ENCODE measurements at places on chromosomes 11 and 22.

GRCh38 chr22:24209016-24209415, 27.7 kb downstream of the SUSD2 start:
- DNase-seq = no peak

GRCh38 chr11:116989184-116989583, 109.0 kb downstream of the SIK3 start:
- no peak for DNase-seq

GRCh38 chr11:101738452-101738851, 154.6 kb upstream of the TRPC6 start:
- DNase-seq = no peak

GRCh38 chr11:201966-202365, 5.2 kb downstream of the BET1L start:
- no peak for DNase-seq

DNA sequence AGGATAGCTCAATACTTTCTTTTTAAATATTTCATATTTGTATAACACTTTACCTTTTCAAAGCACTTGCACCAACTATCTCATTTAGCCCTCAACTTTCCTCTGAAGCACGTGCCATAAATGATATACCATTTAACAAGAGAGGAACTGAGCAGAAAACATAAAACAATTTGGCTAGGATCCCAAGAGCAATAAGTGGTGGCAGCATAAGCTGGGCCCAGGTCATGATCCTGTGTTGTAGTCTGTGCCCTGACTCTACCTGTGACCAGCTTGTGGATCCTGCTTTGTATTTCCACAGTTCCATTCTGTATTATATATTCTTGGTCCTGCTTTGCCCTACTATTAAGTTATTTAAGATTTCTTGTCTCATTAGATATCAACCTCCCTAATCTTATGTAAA, 11.5 kb downstream of the ATP5MG start:
- DNase-seq = no peak

GRCh38 chr11:35363246-35363801, 56.0 kb downstream of the SLC1A2 start:
- no peak for DNase-seq

DNA sequence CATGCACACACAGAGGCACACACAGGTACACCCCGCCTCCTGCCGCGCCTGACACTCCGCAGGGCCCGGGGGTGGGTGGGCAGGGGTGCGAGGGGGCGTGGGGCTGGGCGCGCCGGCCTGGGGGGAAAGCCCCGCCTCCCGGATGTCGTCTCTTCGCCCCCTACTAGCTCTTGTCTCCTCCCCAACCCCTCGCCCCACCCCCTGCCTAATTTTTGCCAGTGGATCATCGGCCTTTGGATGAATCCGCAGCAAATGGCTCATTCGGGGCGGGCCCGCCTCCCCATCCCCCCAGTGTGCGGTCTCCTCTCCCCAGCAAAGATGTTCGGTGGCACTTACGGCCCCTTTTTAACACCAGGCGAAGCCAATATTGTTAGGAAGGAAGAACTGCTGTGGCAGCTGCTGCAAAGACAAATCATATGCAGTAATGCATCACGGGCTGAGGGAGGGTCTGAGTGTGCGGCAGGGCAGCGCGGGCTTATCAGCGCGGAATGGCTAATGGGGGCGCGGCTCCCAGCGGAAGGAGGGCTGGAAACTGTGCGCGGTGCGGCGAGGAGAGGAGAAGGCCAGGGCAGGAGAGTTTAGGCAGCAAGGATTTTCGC, 13.4 kb upstream of the NECTIN1 start:
- DNase-seq = no peak

DNA sequence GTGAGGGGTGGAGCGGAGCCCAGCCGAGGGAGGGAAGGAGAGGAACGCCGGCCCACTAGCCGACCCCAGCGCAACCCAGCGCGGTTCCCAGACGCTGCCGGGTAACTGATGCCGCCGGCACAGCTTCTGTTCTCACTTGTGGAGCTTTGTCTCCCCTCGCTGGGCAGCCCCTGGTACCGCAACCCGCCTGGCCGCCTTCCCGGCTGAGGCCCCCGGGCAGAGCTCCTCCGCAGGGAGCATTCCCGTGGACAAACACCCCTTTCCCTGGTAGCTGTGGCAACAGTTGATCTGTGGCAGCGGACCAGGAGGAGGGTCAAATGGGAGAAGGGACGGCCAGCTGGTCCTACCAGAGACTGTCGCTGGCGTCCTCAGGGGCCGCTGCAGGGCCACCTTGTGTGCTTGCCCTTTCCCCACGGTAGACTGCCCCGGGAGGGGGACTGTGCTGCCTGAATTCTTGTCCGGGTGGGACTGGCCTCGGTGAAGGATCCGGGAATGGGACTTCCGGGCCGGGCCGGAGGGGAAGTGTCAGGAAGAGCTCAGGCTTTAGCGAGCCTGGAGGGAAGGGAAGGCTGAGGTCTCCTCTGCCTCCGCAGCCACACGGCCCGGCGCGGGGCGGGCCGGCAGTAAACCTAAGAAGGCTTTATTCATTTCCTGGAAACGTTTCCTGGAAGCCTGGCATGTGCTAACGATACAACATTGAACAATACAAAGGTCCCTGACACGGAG, 468.0 kb downstream of the OPCML start:
- peak; percentile 44 for DNase-seq

- DNase-seq = no peak
Observed at GRCh38 chr22:43313890-43314474, 29.2 kb downstream of the SCUBE1 start.

GRCh38 chr22:50498322-50498890, 9.1 kb downstream of the LMF2 start:
- peak; percentile 68 for DNase-seq

- DNase-seq = no peak
Observed at GRCh38 chr11:44334356-44335004, 24.5 kb upstream of the ALX4 start.

DNA sequence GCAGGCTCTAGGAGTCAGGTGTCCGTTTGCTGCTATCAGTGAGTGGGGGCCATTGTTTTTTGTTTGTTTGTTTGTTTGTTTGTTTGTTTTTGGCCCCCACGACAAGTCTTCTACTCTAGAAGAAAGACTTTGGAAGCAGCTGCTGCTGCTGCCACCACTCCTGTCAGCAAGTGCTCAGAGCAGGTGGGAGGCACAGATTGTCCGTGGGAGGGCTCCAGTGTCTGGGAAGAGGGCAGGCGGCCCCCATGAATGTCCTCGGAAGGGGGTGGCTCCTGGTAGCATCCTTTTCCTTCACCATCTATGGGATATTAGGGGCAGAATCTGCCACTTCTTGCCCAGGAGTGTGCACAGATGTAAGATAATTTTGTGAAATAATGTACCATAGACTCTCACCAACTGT, 37.8 kb upstream of the YWHAH start:
- DNase-seq = no peak

- peak; percentile 89 for DNase-seq
Observed at GRCh38 chr22:19179497-19180048, 1.0 kb upstream of the SLC25A1 start.

DNA sequence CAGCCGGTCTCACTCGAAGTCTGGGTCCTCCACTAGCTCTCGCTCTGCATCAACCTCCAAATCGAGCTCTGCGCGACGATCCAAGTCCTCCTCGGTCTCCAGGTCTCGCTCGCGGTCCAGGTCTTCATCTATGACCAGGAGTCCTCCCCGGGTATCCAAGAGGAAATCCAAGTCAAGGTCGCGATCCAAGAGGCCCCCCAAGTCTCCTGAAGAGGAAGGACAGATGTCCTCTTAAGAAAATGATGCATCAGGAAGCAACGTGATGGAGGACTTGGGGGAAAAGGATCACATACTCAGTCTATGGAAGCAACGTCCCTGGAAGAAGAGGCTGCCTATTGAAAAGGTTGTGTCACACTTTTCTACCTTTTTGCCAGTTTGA, 1.1 kb downstream of the SRSF8 start:
- no peak for DNase-seq

- DNase-seq = peak; percentile 87
Observed at GRCh38 chr11:29119707-29120618, 896.9 kb downstream of the KCNA4 start.

- no peak for DNase-seq
Observed at GRCh38 chr11:77424644-77425043, 49.2 kb downstream of the PAK1 start.

GRCh38 chr11:123406441-123407129, 23.5 kb upstream of the GRAMD1B start:
- no peak for DNase-seq

- DNase-seq = peak; percentile 33
Observed at GRCh38 chr11:69641681-69642548, 959 bp downstream of the CCND1 start.

GRCh38 chr11:119934267-119934666, 203.6 kb downstream of the TRIM29 start:
- DNase-seq = no peak

- DNase-seq = no peak
Observed at GRCh38 chr22:45549762-45550378, 47.2 kb downstream of the FBLN1 start.

DNA sequence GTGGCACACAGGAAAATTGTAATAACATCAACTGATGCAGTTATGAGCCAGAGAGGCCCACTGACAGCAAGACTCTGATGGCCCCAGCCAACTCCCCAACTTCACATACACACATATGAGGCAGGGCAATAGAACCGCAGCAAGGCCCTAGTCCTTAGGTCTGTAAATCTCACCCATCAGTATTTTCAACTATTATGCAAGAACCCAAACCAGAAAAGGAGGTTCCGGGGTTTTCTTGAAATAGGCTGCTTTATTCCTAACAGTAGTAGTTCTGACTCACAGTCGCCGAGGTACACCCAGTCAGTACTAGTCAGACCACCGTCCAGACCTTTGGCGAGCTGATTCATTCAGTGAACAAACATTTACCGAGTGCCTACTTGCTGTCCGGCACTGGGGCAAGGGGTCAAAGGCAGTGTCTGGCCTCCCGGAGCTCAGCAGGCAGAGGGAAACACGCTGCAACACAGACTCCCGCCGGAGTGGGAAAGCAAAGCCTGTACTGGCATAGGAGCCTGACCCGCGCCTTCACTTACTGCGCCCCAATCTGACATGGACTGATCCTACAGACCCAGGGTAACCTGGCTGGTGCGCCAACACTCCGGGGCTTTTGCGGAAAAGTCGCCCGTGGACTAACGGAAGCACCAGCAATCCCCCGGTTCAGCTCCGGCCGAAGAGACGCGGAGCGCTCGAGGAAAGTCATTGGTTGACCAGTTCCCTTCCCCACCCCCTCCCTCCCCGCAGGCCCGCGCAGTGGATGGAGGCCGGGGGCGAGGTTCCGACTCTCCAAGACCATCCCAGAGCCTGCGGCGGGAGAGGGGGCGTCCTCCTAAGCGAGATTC, 1.3 kb downstream of the PLEKHA7 start:
- peak; percentile 35 for DNase-seq
